NCI-H2171 treated with DMSO at 0.1 percent for 48 hours (cell line): ENCODE measurements at places on chromosomes 6 and 20.

- DNase-seq, result peak; percentile 23
These were observed 572 bp downstream of the SLC2A4RG start for GRCh38 chr20:63740070-63740626.

GRCh38 chr6:144768551-144769075, 483.5 kb downstream of the UTRN start:
- no peak for DNase-seq

DNA sequence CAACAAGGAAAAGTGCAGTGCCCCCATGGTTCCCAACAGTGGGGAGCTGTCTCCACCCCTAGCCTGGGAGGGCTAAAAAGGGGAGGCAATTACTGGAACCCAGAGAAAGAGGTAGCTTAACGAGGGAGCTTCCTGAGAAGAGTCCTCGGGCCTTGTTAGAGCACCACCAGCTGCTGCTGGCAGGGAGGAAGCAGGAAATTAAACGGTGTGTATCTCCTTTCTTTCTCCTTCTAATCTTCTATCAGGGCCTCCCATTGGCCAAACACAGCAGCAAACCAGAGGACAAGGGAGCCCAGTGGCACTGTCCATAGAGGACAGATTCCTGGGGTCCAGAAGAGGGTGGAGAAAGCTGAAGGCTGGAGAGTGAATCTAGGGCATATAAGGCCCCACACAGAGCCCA, 7.6 kb upstream of the BTN2A2 start:
- no peak for DNase-seq

GRCh38 chr6:110543106-110543505, 66.7 kb upstream of the SLC22A16 start:
- DNase-seq, result no peak

DNA sequence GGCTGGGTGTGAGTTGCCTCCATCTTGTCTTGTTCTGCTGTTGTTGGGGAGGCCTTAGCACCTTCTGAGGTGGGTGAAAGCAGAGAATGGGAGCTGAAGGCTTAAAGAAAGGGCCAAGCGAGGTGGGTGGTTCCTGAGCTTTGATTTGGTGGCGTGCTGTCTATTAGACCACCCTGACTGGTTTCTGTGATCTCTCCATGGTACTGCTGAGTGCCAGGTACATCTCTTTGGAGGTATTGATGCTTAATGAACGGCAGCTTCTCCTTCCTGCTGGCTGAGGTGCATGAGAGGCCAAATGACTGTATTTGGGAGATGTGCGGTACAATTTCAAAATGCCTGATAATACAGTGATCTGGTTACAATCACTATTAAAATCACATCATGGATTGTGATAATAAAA, 15.4 kb downstream of the RIN2 start:
- DNase-seq, result no peak

DNA sequence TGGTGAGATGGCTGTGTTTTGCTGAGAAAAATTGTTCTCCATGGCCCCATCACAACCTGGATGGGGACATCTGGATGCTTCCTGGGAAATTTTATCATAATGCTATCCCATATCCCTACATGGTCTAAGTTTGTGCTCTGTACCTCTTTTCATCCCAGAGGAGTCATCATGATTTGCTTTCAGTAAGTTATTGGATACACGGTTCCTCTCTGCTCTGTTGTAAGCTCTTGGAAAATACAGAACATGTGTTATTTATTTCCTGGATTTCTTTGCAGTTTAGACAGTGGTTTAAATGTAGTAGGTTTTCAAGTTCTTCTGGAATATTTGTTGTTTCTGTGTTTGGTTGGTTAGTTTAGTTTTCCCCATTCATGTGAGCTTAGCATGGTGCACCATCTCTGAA, 129.2 kb upstream of the ECI2 start:
- DNase-seq, result no peak

DNA sequence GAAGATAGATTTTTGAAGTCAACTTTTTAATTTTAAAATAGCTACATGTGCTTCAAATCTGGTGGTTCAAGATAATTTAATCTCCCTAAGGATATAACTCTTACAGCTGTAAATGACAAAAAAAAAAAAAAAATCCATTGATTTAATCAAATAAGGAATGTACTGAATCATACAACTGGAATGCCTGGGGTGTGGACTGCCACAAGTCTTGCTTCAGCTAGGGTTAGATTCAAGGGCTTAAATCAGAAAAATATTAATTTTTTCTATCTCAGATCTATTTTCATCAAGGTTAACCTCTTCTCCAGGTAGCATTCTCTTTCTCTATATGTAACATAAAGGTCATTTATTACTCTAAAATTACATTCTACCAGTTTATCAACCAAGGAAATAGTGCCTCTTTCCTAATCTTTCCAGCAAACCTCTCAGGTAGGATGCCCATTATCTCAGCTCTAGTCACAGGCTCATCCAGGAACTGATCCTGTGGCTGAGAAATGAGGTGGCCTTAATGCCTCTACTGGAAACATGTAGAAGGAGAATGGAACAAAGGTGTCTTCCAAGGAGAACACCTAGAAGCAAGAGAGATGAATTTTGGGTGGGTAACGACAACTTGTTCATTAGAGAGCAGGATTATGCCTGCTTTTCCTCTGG, 466.9 kb downstream of the CBLN4 start:
- DNase-seq, result no peak

GRCh38 chr6:139277161-139277560, 14.6 kb downstream of the TXLNB start:
- no peak for DNase-seq

- no peak for DNase-seq
These were observed 32.6 kb downstream of the TFAP2A start for GRCh38 chr6:10382322-10382721.

DNA sequence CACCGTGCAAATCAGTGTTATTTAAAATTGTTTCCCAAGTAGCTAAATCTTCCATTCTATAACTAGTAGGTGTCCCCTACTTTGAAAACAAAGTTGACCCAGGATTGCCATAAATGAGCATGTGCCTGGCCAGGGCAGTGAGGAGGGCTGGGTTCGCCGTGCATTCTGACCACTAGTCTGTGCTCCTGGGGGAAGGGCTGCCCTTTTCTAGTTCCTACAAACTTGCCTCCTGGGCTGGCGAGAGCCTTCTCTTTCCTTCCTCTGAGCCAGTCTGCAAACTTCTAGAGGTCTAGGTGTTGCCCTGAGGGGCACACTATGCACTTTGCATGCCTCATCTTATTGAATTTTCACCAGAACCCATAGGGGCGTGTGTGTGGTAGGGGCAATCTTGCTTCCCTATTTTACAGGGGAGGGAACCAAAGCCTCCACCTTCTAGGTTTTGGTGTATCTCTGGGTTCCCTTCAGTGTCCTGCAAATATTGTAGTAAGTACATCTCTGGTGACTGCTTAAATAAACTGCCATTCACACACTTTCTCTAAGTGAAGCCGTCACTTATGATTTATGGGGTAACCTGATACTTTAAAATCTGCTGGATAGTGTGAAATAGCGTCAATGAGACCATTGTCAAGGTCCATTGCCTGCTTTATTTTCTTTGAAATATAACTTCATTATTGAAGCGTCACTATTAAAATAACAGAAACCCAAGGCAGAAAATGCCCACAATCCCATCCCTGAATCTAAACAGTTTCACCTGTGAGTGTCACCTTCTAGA, 42.2 kb downstream of the CDH26 start:
- peak; percentile 60 for DNase-seq

- no peak for DNase-seq
These were observed 222.5 kb upstream of the SPTLC3 start for GRCh38 chr20:12786276-12786675.

GRCh38 chr6:137944793-137945498, 77.9 kb downstream of the TNFAIP3 start:
- DNase-seq, result peak; percentile 29

GRCh38 chr20:62141397-62142251, 1.6 kb downstream of the PSMA7 start:
- DNase-seq, result no peak

DNA sequence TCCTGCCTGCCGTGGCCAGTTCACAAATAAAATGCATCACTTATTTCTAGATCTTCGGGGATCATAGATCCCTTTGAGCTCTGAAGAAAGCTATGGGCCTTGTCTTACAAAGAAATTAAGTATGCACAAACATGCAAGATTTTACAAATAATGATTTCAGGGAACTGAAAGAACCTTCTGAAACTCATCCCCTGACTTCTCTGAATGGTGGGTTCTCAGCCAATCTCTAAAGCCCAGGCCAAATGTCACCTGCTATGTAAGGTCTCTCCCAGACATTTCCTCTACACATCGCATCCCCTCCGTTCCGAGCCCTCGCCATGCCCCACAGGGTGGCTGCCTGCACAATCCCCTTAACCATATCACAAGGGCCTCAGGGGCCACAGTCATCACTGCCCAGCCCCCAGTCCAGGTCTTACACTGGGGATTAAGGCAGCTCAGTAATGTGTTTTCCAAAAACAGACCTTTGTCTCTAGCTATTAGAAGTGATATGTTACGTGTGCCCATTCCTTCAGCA, 16.1 kb upstream of the ANKRD60 start:
- no peak for DNase-seq

DNA sequence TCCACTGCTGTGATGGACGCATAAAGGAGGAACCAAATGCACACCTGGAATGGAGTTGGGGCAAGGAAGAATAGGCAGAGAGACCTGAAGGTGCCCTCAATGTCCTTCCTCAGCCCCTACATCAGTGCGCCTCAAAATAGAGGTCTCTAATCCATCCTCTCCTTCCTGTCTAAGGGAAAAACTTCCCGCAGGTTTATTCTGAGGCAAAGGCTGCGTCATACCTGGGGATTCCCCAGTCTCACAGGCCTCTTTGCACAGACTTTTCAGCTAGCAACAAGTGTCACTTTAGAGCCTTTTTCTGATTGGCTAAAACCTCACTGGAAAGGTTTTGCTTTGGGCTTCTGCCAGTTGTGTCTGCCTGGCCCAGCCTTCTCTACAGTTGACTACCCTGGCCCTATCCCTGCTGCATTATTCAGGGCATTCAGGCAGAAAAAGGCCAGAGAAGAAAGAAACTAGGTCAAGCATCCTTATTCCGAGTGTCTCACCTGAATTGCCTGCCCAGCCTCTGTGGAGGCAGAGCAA, 1.8 kb upstream of the HLA-DQB1 start:
- no peak for DNase-seq

DNA sequence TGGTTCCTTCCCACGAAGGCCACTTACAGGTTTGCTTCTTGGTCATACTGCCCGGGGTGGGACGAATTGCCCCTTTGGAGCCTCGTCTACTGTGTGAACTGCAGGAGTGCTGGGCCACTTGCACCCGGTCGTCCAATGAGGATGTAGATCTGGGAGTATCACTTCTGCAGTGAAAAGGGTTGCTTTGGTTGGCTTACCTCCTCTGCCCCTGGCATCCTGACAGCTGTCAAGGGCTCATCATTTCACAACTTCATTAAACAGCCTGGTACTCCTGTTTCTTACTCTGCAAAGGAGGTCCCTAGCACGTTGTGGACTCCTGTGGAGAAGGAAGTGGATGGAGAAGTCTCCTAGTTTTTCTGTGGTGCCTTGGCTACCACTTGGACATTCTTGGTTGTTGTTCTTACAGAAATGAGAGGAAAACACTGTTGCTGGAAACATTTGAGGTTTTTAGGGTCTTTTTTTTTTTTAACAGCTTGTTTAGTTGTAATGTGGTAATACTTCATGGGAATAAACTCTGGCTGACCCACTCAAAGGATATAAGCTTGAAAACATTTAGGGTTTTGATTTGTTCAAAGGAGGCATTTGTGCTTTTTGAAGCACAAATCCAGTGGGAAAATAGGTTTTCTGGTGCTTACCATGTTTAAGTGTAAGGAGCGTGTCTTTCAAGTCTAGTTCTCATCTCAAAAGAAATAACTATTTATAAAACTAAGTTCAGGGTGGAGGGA, 60.7 kb downstream of the AKAP12 start:
- DNase-seq, result peak; percentile 78

GRCh38 chr6:160861824-160862223, 129.7 kb upstream of the MAP3K4 start:
- DNase-seq, result no peak

DNA sequence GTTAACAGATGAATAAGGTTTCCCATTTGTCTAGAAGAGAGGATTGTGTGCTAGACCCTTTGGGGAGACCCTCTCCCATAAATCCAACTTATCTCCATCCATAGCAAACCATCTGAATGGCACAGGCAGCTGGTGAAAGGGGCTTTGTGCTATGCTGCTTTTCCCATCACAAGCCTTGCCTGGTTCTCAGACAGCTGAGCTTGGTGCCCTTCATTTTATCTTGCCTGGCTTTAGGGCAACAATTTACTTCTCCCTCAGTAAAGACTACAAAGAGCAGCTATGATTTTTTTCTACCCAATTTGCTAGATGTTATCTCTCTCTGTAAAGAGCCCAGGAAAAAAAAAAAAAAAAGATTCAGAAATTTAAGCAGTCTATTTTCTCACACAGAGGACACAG, 117.0 kb upstream of the COL21A1 start:
- no peak for DNase-seq

GRCh38 chr20:53828088-53828681, 234.5 kb upstream of the ZNF217 start:
- peak; percentile 92 for DNase-seq

DNA sequence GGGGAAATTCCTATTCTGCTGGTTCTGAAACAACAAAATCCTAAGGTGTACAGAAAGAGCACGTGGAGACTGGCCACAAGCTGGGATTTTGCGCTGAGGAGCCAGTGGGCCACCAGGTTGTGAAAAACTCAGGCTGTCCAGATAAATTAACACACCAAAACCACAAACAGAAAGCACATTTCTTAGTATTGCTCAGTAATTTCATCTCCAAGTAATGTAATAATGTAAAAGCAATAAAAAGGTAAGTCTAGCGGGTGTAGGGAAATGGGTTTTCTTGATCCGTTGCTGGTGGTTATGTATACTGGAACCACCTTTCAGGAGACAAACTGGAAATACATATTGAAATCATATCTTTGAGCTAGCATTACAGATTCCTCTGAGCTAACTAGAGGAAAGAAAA, 195.6 kb upstream of the CNR1 start:
- no peak for DNase-seq

DNA sequence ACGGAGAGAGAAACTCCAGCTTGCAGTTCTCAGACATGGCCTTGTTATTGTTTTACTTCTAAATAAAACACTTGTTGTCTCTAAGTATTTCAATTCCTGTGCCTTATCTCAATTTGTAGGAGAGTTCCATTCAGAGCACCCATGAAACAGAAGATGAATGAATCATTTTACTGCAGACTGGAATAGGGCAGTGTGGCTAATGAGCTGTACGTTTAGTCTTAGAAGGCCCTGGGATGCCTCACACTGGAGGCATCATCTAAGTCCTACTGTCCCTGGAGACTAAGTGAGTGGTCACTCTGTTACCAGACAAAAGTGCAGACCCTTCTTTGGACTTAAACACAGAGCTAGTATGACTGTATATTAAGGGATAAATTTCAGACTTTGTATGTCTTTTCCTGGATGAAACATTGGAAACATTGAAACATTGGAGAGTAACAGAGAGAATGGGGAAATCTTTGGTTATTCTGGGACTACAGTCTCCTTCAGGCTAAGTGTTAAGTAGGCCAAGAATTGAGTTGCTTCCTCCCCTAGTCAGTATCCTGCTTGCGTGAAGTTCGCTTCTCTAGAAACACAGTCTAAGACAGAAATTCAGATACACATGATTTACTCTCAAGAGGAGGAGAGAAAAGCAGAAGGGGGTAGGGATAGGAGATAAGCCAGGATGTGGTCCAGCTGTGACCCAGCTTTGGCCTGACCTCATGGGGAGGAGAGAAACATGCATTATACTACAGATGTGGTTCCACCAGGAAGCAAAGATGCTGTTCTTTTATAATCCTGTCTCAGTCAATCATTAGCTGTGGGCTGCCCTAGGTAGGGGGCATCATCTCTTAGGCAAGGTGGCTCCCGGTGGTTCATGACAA, 167.4 kb upstream of the BMP2 start:
- DNase-seq, result no peak

GRCh38 chr6:125022391-125022989, 60.3 kb downstream of the RNF217 start:
- DNase-seq, result no peak
